ENCODE measurements at places on chromosomes 16 and 17.
A peak's percentile ranks its signal among the peaks of the same experiment; 100 is the strongest.

DNA sequence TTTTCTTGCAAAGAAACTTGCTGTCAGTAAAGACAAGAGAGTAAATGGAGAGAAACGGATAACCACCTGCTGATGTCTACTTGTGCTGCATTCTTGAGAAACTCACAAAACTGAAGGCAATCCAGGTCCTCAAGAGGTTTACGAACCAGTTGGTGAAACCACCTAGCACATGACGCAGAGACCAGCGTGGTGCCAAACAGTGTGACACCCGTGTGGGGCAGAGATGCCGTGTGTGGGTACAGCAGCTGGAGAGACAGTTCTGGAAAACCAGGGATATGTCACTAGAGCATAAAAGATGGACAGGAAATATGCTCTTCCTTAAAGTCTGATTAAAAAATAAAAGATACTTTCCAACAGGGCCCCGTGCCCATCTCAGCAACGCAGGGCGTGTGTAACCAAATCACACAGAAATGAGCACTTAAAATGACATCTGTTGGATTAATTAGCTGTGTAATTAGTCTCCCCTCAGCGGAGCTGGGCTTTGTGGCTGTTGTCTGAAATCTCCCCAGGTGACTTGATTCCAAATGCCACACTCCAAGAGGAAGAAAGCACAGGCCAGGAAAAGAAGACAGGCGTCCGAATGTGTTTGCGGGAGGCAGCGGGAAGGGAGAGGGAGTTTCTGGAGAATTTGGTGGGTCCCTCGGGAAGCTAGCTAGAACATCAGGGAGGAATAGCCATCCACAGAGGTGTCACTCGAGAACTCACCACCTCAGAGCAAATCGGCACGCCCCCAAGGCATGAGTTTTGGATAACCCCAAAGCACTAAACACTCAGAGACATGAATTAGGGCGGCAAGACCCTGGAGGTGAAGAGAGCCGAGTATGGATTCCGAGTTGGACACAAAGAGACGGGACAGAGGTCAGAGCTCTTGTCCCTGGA, 109.8 kb downstream of the ZFHX3 start:
- DNase-seq, result peak; percentile 25

DNA sequence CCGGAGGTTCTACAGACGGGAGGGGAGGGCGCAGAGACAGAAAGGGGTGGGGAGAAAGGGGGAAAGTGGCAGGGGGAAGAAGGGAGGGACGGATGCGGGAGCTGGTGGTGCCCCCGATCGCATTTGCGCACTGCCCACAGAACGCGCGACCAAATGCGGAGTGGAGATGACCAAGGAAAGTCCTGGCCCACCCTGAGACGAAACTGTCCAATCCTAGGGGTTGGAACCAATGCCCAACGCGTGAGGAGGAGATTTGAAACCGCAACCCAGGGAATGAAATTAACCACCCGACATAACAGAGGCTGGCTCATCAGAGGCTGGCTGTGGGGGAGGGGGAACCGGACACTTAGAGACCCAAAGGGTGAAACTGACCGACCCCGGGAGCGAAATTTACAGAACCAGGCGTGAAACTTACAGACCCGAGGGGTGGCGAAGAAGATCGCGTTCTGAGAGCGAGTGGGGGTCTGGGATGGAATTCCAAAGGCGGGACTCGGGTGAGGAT, 1.4 kb downstream of the HES7 start:
- no peak for DNase-seq

GRCh38 chr17:18960241-18960665, 8.3 kb downstream of the SLC5A10 start:
- DNase-seq, result no peak

- no peak for DNase-seq
Measured at GRCh38 chr17:15233022-15233805, 31.9 kb downstream of the PMP22 start.

DNA sequence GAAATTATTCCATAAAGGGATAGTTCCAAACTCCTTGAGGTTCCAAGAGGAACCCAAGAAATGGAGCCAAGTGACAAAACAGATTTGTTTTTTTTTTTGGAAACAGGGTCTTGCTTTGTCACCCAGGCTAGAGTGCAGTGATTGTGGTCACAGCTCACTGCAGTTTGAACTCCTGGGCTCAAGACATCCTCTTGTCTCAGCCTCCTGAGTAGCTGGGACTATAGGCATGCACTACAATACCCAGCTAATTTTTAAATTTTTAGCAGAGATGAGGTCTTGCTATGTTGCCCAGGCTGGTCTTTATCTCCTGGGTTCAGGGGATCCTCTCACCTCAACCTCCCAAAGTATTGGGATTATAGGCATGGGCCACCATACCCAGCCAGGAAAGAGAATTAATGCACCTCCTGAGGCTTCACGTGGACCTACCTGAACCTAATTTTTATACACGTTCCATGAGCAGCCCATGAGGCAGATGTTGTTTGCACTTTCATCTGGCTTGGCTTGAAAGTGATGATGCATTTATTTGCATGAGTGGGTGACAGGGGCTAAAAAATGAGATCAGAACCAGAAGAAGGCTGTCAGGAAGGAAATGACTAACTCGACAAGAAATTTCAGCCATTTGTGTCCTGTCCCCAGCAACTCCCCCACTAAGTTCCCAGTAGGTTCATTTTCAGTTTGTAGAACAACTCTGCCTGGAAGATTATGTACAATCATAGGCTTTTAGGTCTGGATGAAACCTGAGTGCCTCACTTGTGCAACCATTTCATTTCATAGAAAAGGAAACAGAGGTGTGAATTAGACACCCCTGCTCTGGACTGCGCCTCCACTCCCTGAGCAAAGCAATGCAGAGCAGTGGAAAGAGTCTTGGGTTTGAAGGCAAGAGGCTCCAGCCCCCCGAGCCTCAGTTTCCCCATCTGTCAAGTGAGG, 10.3 kb upstream of the IRF8 start:
- no peak for DNase-seq

DNA sequence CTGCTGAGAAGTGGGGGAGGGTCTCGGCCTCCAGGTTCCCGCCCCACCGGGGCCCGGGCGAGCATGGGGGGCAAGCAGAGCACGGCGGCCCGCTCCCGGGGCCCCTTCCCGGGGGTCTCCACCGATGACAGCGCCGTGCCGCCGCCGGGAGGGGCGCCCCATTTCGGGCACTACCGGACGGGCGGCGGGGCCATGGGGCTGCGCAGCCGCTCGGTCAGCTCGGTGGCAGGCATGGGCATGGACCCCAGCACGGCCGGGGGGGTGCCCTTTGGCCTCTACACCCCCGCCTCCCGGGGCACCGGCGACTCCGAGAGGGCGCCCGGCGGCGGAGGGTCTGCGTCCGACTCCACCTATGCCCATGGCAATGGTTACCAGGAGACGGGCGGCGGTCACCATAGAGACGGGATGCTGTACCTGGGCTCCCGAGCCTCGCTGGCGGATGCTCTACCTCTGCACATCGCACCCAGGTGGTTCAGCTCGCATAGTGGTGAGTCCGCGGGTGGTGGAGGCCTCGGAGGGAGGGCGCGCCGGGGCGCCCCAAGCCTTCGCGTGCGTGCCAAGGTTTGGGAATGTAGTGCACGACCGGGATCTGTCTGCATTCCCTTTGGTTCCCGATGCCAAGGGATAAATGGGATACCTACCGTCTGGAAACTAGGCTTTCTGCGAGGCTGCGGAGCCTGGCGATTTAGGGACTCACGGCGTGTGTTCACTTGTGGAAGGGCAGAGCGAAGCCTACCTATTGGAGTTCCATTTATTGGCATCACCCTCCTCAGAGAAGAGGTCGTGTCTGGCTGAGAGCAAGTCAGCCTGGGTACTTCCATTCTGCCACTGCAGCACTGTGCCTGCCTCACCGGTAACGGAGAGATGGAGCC, 1.0 kb downstream of the ZNRF1 start:
- DNase-seq, result peak; percentile 73

DNA sequence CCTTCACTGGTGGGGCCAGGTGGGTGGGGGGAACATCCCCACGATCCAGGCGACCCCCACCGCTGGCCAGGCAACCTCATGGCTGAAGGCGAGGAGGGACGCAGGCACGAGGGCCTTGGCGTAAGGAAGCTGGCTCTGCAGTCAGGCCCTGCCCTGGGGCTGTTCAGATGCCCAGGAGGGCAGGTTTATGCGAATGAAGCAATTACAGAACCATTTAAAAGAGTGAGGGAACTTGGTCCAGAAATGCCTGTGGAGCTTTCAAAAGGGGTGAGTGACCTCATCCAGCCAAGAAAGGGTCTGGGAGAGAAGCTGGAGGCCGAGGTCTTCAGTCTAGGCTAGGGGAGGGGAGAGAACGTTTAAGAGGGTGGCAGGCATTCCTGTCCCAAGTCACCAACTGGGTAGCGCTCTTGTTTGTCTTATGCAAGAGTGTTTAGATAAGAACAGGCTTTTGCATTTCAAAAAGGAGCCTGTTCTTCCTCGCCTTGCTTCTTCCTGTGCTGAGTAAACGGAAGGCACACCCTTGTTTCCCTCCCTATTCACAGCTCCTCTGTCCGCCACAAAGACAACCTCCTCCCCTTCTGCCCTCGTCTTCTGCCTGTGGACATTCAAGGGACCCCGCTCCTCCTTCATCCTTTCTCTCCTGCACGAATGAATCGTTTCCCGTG, 183.5 kb upstream of the SDK2 start:
- DNase-seq, result peak; percentile 20

GRCh38 chr16:10009684-10010083, 172.5 kb downstream of the GRIN2A start:
- DNase-seq, result no peak

DNA sequence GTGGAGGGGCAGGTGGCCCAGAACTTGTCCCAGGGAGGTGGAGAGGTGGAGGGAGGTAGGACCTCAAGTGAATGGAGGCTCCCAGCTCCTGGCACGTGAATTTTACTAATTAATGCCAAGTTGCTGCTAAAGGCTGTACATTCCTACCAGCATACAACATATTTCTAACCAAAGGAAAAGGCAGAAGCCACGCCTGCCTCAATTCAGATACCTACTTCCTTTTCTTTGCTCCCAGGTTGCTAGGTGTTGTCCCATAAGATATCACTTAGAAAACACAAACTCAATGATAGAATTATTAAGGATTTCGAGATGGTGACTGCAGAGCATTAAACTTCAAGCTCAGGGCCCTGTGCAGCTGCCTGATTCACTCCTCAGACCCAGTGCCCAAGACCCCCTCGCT, 20.5 kb upstream of the SMPD3 start:
- DNase-seq, result no peak

- peak; percentile 92 for DNase-seq
Measured at GRCh38 chr16:69330286-69331109, at the start of gene PDF. PDF (minus strand) TSS chr16:69330588; CDS start chr16:69330570, 18 bp downstream.

- DNase-seq, result peak; percentile 12
Measured at GRCh38 chr16:10878644-10879501, 1.9 kb downstream of the CIITA start.

- DNase-seq, result no peak
Measured at GRCh38 chr16:164827-165538, 795 bp upstream of the HBM start.

GRCh38 chr16:50440991-50441390, 72.2 kb upstream of the BRD7 start:
- no peak for DNase-seq

DNA sequence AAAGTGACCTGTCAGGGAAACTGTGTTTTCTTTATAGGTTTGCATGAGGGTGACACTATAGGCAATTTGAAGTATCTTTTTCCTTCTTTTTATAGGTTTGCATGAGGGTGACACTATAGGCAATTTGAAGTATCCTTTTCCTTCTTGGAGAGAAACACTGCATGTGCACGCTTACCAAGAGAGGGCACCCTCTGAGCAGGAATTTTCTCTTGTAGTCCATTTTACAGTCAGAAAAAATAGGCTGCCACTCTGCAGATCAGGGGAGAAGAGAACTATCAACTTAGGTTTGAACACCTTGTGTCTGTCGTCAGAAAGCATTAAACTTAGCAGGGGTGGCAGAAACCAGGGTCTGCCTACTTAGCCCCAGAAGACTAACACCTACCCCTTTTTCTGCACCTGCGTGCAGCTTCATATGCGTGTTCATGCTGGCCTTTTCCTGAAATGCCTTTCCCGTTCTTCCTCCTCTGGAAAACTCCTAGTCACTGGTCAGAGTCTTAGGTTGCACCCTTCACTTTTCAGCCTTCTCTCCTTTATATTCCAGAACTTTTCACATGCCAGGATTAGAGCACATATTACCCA, 16.4 kb upstream of the SMIM36 start:
- no peak for DNase-seq

GRCh38 chr16:80518436-80518835, 22.4 kb upstream of the DYNLRB2 start:
- DNase-seq, result no peak

DNA sequence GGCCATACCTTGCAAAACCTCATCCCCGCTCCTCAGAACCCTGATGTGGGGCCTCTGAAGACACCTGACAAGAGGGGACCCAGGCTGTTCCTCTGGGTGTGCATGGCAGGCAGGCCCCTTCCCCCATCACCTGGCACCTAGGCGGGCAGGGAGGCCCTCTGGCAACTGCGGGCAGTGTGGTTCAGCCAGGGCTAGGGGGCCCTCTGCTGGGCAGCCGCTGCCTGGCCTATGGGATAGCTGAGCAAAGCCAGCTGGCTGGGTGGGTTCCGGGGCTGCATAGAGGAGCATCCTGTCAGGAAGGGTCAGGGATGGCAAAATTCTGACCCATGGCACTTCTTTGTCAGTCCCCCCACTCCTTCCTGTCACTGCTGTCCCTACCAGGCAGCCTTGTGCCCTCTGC, 228.7 kb upstream of the ASIC2 start:
- no peak for DNase-seq

DNA sequence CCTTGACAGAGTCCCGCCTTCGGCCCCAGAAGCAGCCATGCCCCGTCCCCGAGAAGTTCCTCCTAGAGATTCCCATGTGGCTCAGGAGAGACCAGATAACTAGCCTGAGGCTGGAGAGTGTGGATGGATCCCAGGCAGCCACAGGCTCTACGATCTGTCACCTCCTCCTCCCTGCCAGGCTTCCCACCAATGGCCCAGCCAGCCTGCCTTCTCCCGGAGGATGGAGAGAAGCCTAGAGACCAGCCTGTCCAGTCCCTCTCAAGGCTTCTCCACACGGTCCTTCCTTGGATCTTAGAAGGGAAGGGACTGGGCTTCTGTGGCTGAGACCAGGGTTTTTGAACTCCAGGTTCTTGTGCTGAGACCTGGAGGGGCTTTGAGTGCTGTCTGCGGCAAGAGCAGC, 1.6 kb upstream of the SMTNL2 start:
- no peak for DNase-seq
